NCI-H1092 (cell line): ENCODE measurements at places on chromosomes 6 and 20.

GRCh38 chr6:24321538-24322162 is 36.2 kb downstream of the DCDC2 start:
- no peak for DNase-seq

- no peak for DNase-seq
Measured at GRCh38 chr6:23728707-23729106, 397.3 kb upstream of the NRSN1 start.

GRCh38 chr20:23419995-23420901 is 1.0 kb downstream of the NAPB start:
- DNase-seq = no peak

DNA sequence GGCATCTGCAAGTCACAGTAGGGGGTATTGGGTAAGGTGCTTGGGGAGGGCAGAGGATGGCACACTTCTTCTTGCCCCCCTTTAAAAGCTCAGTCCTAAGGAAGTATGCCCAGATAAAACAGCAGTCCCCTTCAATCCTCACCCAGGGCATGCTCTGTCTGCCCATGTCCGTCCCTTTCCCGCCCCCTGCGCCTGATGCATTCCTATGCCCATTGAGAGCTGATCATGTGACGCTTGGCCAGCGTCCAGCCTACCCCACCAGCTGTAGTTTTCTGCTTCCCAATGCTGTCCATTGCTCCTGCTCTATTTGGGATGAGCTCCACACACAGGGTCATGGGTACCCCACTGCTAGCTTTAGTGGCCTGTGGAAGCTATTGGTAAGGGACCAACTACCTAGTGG is 8.3 kb downstream of the SIGLEC1 start:
- no peak for DNase-seq

GRCh38 chr20:35326021-35326739 is 34.0 kb upstream of the FAM83C start:
- DNase-seq = no peak

- no peak for DNase-seq
Measured at GRCh38 chr6:156163311-156163710, 613.9 kb upstream of the ARID1B start.

GRCh38 chr6:137443901-137444300 is 50.3 kb downstream of the OLIG3 start:
- no peak for DNase-seq

DNA sequence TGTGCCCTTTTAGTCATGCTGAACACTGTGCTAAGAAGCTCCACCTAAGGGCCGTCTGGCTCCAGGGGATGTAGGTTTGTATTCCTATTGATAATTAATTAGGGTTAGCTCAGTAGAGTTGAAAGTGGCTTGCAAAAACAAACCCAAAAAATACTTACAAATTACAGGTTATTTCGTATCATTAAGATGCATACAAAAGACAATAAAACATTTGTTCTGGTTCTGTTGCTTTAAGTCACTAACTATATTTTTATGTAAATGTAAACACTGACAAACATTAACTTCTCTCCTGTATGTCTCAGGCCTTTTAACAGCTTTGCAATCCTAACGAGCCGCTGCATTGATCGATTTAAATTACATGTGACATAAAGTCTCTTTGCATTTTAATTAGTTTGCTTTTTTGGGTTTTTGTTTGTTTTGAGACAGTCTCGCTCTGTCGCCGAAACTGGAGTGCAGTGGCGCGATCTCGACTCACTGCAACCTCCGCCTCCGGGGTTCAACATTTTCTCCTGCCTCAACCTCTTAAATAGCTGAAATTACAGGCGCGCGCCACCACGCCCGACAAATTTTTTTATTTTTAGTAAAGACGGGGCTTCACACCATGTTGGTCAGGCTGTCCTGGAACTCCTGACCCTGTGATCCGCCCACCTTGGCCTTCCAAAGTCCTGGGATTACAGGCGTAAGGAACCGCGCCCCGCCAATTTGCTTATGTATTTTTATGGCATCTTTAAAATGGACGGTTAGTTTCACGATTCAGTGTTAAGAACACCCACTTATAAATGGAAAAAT is 110.9 kb downstream of the HFE start:
- no peak for DNase-seq

GRCh38 chr20:33575282-33575681 is 85.4 kb downstream of the CBFA2T2 start:
- no peak for DNase-seq

- DNase-seq = no peak
Measured at GRCh38 chr6:88074791-88075190, 27.1 kb downstream of the SPACA1 start.

- no peak for DNase-seq
Measured at GRCh38 chr20:62891111-62891510, 29.5 kb upstream of the TCFL5 start.

DNA sequence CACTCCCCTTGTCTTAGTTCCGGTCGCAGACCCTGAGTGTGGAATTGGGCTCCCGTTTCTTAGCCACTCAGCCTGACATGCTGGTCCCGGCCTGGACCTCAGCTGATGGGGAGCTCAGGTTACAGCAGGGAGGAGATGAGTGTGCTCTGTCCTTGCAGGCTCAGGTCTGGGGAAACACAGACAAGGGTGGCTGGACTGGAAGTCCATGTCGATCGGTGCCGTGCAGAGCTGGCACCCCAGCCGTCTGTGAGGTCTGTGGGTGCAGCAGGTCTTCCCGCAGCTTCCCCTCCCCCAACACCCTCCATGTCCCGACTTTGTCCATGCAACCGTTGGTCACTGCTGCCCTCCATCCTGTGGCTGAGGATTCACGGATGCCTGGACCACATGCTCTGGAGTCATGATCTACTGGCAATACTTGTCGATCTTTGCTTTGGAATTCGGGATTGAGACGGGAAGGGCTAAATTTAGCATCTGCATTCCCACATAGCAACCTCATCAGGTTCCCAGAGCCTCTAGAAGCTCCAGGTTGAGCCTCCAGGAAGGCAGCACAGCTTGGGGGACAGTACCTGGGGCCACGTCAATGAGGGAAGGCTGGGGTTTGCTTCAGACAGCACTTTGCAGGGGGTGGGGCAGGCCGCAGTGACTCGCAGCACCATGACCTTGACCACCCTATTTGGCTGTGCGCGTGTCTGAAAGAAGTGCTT is 118.8 kb downstream of the PSMB1 start:
- DNase-seq = no peak

DNA sequence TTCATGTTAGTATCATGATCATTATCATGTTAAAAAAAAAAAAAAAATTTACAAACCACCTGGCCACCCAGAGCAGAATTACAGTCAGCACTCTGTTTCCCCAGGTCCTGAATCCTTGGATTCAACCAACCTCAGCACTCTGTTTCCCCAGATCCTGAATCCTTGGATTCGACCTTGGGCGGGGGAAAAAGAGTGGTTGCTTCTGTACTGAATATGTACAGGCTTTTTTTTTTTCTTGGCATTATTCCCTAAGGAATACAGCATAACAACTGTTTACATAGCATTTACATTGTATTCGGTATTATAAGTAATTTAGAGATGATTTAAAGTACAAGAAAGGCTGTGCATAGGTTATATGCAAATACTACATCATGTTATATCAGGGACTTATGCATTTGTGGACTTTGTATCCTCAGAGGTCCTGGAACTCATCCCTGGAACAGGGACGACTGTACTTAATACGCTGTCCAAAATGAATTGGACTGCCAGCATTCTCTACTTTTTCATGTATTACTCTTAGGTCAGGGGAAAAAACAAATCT is 31.2 kb downstream of the GCNT2 start:
- DNase-seq = no peak

DNA sequence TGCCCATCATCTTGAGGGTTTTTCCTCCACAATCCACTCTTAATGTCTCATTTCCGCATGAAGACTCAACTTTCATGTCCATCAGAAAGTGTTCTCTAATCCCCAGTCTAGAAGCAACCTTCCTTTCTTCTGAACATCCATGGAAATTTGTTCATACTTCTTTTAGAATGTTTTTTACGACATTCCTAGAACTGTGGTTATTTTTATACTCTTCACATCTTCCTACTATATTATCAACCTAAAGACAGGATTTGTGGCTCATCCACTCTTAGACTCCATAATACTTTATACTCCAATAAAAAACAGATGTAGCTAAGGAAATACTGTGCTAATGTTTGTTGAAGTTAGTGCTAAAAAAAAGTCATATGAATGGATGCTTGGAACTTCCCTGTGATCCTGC is 1.4 kb upstream of the CAP2 start:
- DNase-seq = no peak

- peak; percentile 29 for DNase-seq
Measured at GRCh38 chr20:38649275-38649891, 47.8 kb downstream of the ARHGAP40 start.

GRCh38 chr6:151723152-151723551 is 84.3 kb upstream of the ESR1 start:
- DNase-seq = no peak

- no peak for DNase-seq
Measured at GRCh38 chr6:111024681-111025080, 42.8 kb downstream of the RPF2 start.

DNA sequence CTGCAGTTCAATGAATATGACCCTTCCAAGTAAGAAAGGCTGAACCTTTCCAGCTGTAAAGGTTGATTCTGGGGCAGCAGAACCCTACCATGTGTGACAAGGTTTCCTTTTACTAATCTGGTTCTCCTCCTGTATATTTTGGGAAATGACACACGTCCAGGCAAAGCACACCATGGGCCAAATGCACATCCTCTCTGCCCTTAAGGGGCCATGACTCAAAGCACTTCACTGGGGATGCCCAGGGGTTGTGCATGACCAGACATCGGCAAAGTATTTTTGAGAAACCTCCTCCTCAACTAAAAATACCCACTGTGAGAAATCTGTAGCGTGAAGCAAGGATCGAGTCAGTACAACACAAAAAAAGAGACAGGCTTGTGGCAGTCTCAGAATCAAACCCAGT is 174.7 kb downstream of the BACH2 start:
- no peak for DNase-seq

DNA sequence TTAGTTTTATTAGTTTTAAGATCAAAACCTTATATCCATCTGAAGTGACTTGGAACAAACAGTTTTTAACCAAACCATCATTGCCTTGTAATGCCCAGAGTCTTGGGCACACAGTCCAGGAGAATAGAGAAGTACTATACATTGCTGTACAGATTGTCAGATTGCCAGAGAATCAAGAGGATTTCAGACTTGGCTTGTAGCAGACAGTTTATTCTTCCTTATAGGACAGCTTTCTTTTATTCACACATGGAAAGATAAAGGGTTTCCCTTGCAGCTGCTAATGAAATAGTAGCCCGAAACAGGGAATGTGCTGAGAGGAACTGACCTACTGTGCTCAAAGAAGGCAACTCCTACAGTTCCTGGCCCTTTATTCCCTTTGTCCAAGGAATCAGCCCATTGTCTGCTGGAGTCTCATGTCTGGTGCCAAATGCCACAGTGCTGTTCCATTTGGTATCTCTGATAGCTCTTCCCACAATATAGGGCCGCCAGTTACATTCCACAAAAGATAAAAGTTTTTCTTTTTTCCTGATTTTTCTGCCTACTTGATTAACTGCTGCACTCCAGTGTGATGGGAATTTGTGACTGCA is 30.6 kb downstream of the DCBLD1 start:
- DNase-seq = no peak

GRCh38 chr6:166952567-166953486 is 3.5 kb downstream of the RNASET2 start:
- DNase-seq = no peak

GRCh38 chr6:158686311-158686710 is 36.5 kb downstream of the SYTL3 start:
- no peak for DNase-seq

GRCh38 chr6:87182321-87182720 is 27.0 kb downstream of the ZNF292 start:
- DNase-seq = no peak

DNA sequence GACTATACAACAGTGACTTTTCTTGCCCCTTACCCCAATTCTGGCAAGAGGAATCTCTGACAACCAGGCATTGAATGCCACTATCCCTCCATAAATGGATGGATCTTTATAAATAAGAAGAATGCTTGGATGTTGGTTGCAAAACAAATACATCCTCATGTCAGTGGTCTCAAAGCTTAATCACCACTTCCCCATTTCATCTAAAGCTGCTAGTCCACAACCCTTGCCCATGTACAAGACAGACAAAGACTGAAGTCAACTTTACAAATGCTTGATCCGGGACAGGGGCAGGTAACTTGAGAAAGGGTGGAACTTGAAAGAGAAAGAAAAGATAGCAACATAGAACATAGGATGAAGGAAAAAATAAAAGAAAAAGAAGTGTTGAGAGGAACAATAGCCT is 540.5 kb upstream of the NOX3 start:
- no peak for DNase-seq
